Urinary bladder (tissue), 4 donors: ENCODE measurements at places on chromosomes 5 and 9.

DNA sequence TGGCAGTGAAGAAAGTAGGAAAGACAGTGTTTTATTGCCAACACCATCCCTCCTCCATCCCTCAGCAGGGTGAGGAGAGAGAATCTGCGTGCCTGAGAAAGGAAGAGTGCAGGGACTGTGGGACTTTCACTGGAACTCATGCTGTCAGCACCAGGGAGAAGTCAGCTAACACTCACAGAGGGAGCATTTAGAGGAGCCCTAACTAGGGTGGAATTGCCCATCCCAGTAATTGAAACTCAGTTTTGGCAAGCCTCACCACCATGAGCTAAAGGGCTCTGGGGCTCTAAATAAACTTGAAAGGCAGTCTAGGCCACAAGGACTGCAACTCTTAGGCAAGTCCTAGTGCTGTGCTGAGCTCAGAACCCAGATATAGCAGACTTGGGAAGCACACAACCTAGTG, 622.3 kb downstream of the SEMA5A start:
- no peak for DNase-seq

- no peak for DNase-seq
Measured at GRCh38 chr5:14225173-14225834, 82.2 kb downstream of the TRIO start.

DNA sequence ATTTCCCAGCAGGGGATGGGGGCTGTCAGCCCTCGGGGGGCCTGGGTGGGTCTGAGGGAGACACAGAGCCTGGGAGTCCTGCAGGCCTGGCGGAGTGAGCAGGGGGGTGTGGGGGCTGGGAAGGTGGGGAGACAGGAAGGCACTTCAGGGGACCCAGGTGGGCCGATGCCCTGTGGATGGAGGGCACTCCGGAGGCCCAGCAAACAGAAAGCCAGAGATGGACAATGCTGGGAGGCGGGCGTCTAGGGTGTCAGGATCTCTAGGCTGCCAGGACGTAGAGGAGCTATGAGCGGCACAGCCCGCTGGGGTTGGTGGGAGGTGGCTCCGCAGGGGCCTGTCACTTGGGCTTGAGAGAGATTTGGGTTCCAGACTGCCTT, 87.6 kb upstream of the COL5A1 start:
- DNase-seq: no peak

DNA sequence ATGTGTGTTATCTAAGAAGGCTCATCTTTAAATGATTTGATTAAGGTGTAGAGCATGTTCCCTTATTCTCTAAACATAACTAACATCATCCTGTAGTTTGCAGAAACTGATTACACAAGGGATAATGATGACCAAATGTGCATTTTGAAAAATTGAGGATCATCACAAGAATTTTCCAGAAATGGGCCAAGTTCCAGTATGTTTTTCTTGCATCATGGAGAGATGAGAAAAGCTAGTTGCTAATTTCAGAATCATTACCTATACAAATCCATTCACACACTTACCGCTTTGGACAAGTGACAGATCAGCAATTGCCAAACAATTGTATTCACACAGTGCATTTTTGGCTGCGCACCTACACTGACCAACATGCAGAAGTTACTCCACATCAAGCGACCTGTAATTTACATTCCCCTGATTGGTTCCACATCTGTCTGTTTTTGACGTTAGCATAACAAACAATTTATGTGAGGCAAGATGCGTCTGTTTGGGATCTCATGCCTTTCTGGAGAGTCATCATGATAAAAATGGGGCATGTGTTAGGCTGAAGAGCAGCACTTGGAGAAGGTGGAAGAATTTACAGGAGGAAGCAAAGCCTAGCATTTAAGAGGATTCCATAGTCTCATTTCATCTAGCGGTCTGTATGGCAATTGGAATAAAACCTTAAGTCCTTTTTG, 2.8 kb upstream of the BNC2 start:
- no peak for DNase-seq

- no peak for DNase-seq
Measured at GRCh38 chr5:4520559-4520958, 619.6 kb upstream of the ADAMTS16 start.

GRCh38 chr9:133986061-133986460, 6.1 kb downstream of the VAV2 start:
- no peak for DNase-seq

DNA sequence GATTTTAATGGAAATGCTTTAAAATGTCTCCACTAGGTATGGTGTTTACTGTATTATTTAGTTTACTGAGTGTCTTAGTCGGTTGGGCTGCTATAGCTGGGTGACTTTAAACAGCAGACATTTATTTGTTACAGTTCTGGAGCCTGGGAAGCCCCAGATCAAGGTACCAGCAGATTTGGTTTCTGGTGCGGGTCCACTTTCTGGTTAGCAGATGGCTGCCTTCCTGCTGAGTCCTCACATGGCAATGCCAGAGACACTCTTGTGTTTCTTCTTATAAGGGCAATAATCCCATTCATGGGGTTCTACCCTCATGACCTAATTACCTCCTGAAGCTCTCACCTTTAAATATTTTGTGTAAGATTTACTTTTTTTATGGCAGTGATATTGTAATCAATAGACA, 715 bp upstream of the OR1J4 start:
- no peak for DNase-seq

DNA sequence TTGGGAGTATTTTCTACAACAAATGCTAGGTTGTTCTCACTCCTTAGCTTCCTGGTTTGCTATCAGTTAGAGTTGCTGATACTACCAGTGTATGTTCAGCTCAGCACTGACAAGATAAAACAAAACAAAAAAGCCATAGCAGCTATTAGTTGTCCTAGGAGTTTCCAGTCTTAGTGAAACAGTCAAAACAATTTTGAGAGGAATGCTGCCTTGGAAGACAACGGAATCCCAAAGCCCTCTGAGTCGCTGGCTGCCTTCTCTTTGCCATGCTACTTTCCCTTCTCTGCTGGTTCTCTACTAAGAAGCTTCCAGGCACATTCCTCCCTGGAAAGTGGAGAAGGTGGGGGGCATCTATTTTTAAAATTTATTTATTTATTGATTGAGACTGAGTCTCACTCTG, 5.4 kb upstream of the CREBRF start:
- no peak for DNase-seq

DNA sequence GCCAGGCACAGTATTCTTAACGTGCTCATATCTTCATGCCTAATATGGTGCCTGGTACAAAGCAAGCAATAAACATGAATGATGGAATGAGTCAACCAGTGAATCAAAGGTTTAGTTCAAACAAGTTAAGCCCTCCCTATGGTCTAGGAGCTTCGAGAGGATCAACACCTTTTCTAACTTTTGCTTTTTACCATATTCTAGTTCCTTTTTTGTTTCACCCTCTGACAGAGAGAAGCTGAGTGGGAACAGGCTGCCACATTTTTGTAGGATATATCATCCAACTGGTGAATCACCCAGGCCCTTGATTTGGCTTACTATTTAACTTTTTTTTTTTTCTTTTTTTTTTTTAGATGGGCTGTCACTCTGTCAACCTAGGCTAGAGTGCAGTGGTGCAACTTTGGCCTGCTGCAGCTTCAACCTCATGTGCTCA, 39.3 kb upstream of the TNC start:
- DNase-seq: no peak

GRCh38 chr9:98255061-98255577, 330 bp downstream of the TBC1D2 start:
- no peak for DNase-seq

DNA sequence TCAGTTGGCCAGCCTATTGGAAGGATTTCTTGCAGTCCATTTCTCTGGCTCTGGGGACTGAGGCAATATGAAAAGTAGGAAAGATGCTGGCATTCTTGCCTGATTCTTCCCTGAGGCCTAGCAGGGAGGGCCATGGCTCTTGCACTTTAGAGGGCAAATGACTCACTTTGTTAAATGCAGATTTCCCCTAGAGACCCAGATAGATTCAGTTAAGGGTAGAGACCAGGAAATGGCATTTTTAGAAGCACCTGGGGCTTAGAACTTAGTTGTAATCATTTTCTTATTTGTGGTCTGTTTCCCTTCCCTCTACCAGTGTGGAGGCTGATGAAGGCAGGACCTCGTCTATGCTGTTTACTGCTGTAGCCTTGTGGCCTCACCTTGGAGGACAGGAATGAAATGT, 112.8 kb upstream of the NR3C1 start:
- no peak for DNase-seq

DNA sequence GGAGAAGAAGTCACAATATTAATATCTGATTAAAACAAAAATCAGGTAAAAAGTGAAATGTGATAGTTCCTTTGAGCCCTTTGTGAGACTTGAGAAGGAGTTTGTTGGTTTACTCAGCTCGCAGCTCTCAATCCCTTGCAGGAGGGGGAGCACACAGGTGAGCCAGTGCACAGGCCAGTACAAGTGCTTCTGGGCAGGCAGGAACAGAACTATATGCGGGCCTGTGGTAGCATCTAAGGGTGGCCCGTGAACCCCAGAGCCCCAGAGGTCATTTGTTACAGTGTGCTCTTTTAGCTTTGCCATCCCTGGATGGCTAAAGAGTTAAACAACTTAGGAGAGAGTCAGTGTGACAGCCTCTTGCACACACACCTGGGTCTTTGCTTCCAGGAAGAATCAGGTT, 215.3 kb upstream of the EDIL3 start:
- DNase-seq: no peak

DNA sequence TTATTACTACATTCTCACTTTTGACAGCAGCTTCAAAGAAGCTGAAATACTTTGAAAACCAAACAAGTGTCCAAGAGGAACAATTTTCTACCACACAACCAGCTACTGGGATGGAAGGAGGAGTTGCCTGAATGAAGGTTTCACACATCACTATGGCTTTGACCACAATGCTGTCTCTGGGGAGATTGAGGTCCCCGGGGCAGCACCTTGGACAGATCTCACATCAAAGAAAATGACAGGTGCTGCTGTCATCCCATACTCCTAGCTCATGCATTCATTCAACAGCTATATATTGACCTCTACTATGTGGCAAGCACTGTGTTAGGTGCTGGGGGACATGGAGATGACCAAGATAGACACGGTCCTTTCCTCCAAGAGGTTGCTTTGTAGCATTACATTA, 233.2 kb upstream of the RASEF start:
- DNase-seq: no peak

GRCh38 chr9:32384364-32385151, at the start of gene ACO1:
Gene ACO1, plus strand, starts transcription at chr9:32384643. Its CDS starts 20,864 bp downstream, at chr9:32405507.
- DNase-seq: peak; percentile 29

DNA sequence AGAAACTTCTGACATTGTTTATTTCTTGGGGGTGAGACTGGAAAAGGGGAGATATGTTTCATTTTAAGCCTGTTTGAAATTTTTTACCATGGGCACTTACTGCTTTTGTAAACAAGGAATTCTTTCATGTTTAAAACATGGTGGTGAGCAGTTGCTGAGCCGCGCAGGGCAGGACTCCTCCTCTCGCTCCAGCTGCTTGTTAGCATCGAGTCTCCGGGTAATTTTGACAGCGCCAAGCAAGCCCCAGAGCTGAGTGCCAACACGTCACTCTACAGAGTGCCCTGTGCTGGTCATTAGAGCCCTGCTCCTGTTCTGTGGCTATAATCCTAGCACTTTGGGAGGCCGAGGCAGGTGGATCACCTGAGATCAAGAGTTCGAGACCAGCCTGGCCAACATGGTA, 116.5 kb upstream of the MSX2 start:
- no peak for DNase-seq

DNA sequence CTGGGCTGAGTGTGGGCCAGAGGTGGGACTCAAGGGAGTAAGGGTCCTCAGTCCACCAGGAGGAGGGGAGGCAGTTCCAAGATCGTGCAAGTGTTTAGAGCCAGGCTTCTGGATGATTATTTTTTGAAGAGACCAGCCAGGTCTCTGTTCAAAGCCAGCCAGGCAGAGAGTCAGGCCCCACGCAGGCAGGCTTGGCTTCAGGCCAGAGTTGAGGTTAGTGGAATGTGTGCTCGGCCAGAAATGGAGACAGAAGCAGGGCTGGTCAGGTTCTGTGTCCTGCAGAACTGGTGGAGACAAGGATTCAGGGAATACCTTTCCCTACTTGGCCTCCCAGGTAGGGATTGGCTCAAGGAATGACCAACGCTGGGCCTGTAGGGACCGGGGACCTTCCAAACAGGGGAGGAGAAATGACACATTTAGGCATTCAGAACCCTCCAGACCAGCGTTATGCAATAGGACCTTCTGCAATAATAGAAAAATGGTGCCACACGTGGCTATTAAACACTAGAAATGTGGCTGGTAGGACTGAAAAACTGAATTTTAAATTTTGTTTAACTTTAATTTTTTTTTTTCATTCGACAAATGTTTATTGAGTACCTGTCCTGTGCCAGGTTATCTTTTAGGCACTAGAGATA, 106.2 kb downstream of the CMYA5 start:
- DNase-seq: no peak

GRCh38 chr9:135602789-135603481, 36.4 kb downstream of the GLT6D1 start:
- DNase-seq: no peak

- DNase-seq: no peak
Measured at GRCh38 chr5:378301-378891, 56.9 kb downstream of the AHRR start.

- DNase-seq: no peak
Measured at GRCh38 chr5:143024228-143024920, 254.2 kb downstream of the ARHGAP26 start.
